ENCODE measurements at places on chromosomes 11 and 22.

- DNase-seq = no peak
These were observed 129.3 kb upstream of the TENM4 start for GRCh38 chr11:79570104-79570503.

DNA sequence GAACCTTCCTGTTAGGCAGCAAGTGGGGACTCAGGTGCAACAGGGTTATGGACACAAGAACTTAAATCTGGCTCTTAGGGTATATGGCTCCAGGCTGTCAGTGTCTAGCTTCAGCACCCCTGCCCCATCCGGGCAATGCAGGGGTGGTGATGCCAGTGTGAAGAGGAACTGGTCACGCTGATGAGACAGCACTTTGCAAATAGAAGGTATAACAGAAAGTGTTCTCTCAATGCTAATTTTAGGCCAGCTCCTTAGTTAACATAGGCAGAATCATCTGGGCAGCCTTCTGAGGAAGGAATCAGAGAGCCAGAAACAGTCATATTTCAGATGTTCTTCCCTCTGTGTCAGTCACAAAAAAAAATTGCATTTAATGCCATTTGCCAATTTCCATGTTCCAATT lies 41.2 kb downstream of the SYT9 start:
- no peak for DNase-seq

GRCh38 chr11:2718817-2719438 lies 19.1 kb upstream of the KCNQ1OT1 start:
- no peak for DNase-seq

DNA sequence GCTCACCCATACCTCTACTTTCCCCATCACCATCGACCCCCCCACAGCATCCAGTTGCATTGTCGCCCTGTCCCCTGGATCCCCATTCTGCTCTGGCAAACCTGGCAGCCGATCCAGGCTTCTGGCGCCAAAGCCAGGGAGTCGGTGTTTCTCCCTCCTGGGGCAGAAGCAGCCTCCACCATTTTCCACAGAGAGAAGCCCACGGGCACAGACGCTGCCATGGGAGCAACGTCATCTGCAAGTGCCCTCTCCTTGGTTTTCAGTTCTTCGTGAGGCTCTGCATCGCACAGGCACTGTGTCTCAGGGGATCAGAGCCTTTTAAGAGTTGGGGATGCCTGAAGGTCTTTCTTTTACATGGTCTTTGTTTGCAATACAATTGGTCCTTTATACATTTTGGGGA lies 2.3 kb downstream of the YPEL4 start:
- no peak for DNase-seq

DNA sequence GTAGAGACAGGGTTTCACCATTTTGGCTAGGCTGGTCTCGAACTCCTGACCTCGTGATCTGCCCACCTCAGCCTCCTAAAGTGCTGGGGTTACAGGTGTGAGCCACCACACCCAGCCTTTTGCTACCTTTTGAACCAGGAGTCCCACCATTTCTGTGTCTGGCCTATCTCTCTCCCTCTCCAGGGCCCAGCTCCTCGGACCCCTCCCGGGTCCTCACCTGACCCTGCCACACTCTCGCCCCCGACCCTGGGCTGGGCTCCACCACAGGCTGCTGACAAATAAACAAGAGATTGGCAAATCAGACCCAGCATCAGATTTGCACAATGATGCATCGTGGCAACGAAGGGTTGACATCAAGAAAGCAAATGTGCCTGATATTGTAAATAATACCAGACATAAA lies 8.8 kb downstream of the KRTAP5-5 start:
- no peak for DNase-seq

DNA sequence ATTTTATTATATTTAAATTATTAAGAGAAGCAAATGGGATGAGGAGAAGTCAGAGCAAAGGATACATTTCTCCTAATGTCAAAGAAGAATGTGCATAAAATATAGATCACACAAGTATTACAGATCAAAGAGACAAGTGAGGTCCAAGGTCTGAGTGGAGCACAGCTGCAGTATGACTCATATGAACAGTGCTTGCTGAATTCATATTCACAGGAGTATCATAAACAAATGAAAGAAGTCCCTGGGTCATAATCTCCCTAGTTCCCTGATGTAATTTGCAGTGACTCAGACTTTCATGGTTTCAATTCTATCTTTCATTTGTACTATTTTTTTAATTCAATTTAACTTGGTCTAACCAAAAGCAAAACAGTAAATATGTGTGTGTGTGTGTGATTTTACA lies 499.0 kb upstream of the CCDC179 start:
- no peak for DNase-seq

DNA sequence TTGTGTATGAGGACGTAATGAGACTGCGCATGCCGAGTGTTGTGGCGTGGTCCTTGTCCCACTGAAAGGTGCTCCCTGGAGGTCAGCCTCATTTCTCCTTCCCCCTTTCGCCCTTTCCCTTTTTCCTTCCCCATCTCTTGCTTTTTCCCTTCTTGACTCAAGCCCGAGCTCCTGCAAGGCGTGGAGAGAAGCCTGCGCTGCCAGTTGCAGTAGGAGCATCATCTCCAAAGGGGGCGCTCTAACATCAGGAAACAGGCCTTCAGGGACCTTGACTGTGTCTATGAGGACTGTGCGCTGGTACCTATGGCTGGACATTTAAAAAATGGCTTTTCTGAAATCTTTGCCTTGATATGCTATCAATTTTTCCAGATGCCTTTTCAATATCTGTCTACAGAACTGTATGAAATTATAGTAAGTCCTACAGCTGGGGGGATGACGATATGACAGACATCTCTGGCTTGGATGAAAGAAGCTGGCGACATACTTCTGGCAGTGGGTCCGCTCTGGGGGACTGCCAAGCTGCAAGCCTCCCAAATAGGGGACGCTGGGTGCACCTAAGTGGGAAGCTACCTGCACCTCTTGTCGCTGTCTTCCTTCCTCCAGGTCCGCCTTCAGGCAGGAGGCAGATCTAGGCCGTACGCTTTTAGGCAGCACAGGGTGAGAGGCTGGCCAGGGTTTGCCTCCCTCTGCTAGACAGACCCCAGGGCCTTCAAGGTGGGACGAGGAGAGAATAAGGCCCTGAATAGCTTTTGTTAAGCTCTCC lies 96.5 kb downstream of the NXPE2 start:
- DNase-seq = peak; percentile 16

DNA sequence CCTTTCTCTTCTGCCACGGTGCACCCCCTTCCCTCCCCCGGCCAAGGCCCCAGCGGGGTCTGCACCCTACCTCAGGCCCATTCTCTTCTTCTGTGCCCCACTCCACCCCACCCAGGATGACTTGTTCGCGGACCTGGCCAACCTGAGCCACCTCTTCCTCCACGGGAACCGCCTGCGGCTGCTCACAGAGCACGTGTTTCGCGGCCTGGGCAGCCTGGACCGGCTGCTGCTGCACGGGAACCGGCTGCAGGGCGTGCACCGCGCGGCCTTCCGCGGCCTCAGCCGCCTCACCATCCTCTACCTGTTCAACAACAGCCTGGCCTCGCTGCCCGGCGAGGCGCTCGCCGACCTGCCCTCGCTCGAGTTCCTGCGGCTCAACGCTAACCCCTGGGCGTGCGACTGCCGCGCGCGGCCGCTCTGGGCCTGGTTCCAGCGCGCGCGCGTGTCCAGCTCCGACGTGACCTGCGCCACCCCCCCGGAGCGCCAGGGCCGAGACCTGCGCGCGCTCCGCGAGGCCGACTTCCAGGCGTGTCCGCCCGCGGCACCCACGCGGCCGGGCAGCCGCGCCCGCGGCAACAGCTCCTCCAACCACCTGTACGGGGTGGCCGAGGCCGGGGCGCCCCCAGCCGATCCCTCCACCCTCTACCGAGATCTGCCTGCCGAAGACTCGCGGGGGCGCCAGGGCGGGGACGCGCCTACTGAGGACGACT lies 15.9 kb downstream of the RTN4RL2 start:
- DNase-seq = no peak

Data from GM19239 (cell line).